ENCODE measurements at places on chromosomes 12 and 14.

- no peak for DNase-seq
Measured at GRCh38 chr14:34097644-34098043, 146.8 kb upstream of the EGLN3 start.

GRCh38 chr12:68381476-68382219, 49.5 kb upstream of the MDM1 start:
- no peak for DNase-seq

DNA sequence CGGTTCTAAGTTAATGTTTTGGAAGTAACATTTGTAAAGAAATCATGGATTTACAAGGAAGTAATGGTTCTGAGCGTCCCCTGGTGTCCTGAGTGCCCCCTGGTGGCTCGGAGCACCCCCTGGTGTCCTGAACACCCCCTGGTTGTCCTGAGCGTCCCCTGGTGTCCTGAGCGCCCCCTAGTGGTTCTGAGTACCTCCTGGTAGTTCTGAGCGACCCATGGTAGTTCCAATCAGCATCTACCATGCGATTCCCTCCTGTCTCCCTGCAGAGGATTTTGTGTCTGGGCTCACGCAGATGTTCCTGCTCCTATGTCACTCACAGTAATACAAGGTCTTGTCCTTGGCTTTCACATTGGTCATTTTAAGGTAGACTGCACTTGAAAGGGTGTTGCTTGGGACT, 1352.9 kb downstream of the TMEM121 start:
- no peak for DNase-seq

GRCh38 chr12:50024805-50025186, 498 bp downstream of the RACGAP1 start:
- no peak for DNase-seq

GRCh38 chr14:60067882-60068281, 23.8 kb upstream of the PCNX4 start:
- DNase-seq, result no peak

GRCh38 chr14:49550286-49551184, 35.6 kb downstream of the RPS29 start:
- no peak for DNase-seq

- DNase-seq, result no peak
Measured at GRCh38 chr14:69543341-69544115, 31.1 kb downstream of the CCDC177 start.

- DNase-seq, result no peak
Measured at GRCh38 chr12:111905502-111905901, 63.5 kb downstream of the MAPKAPK5 start.

GRCh38 chr12:92400006-92400405, 254.4 kb upstream of the BTG1 start:
- DNase-seq, result no peak

DNA sequence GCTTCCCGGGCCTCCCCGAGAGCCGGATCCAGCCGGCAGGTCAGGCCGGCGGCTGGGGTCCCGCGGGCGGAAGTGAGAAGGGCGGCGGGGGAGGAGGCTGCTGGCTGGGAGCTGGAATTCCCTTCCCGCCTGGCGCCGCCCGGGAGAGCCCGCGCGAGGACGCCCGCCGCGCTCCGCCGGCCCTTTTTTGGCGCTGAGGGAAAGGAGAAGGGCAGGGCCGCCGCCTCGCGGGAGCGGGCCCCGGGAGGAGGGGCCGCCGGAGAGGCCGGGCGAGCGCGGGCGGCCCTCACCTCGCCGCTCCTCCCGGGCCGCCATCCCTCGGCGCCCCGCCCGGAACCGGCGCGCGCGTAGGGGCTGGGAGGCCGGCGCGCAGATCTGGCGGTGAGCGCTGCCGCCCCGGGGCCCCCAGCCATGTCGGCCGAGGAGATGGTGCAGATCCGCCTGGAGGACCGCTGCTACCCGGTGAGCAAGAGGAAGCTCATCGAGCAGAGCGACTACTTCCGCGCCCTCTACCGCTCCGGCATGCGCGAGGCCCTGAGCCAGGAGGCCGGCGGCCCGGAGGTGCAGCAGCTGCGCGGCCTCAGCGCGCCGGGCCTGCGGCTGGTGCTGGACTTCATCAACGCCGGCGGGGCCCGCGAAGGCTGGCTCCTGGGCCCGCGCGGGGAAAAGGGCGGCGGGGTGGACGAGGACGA, at the start of the genes KLHL42 and MANSC4:
Gene KLHL42 (plus strand): TSS at position 314 of the 692 bp plus-strand sequence. CDS start 98 bp downstream, at position 412.
Gene MANSC4 (minus strand): TSS at position 317 of the 692 bp plus-strand sequence. CDS start 8,960 bp downstream, outside the sequence.
- DNase-seq, result peak; percentile 29

GRCh38 chr14:87975636-87976035, 17.3 kb downstream of the GALC start:
- no peak for DNase-seq

- no peak for DNase-seq
Measured at GRCh38 chr14:98162856-98163805, 1108.9 kb downstream of the BCL11B start.

- DNase-seq, result no peak
Measured at GRCh38 chr14:75879031-75879430, 102.8 kb downstream of the TGFB3 start.

DNA sequence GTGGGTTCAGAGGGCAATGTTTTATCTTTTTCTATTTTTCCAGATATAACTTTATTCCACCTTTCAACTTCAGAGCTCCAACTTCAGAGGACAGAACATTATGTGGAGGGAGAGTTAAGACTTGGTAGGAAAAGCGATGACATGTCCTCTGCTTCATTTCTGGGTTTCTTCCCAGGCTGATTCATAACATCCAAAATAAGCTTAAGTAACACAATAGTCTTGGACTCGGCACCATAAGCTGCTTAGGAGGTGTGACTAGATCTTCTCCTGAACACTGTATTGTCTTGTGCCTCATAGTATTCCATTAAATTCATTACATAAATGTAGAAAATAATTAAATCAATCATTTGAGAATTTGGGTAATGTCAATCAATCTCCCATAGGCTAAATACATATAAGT, 95.5 kb upstream of the PDE3A start:
- no peak for DNase-seq

DNA sequence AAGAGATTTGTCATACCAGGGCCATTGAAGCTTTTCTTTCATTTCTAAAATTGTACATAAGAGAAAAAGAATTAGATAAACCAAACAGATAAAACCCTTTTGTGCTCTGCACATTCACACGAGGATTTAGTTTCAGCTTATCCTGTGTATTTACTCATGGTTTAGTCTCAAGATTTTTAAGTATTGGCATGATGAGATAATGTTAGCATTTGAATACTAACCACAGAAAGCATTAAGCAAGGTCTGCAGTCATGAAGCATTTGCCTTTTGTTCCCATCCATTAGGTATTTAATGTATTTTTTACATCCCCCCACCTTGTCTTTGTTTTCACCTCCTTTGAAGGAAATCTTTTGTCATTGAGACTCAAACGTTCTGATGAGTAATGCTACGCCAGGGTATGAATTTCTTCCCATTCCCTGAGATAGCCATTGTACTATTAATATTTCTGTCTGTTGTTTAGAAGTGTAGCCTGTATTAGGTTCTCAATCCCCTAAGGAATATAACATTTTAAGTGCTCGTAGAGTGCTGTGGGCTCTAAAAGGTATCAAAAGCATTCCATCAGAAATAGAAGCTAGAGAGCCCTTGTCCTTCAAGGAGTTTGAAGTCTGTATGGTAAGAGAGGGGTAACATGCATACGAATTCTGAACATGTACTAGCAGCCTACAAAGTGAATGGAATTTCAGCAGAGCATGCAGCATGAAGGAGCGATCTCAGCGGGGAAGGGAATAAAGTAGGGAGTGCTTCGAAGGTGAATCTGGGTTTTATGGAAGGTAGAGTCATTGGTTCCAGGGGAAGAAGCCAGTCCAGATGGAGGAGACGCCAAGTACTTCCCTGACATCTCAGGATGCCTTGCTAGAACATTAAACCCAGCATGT, 22.3 kb downstream of the CRADD start:
- no peak for DNase-seq

DNA sequence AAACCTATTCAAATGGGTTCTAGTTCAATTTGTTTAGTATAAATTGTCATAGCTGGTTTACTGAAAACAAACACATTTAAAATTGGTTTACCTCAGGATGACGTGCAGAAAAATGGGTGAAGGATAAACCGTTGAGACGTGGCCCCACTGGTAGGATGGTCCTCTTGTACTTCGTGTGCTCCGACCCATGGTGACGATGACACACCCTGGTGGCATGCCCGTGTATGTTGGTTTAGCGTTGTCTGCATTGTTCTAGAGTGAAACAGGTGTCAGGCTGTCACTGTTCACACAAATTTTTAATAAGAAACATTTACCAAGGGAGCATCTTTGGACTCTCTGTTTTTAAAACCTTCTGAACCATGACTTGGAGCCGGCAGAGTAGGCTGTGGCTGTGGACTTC, 8.3 kb downstream of the CALM1 start:
- no peak for DNase-seq

- DNase-seq, result no peak
Measured at GRCh38 chr12:18998343-18999261, 130.9 kb upstream of the PLEKHA5 start.

- DNase-seq, result no peak
Measured at GRCh38 chr12:19842116-19842515, 402.8 kb downstream of the AEBP2 start.

DNA sequence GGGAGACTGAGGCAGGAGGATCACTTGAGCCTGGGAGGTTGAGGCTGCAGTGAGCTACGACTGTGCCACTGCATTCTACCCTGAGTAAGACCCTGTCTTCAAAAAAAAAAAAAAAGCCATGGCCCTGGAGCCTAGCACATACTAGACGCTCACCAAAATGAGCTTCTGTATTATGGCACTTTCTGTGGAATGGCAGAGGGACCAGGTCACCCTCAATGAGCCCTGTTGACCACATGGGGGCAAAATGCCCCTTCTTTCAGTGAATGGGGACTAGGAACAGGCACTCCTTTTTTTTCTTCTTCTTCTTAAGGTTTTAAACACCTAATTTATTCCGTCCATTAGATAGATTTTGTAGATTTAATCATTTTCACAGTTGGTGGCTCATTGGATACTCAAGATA, 50.5 kb downstream of the FAM222A start:
- DNase-seq, result no peak

GRCh38 chr12:131203666-131204415, 250.1 kb downstream of the ADGRD1 start:
- DNase-seq, result no peak

- DNase-seq, result no peak
Measured at GRCh38 chr14:74824997-74825396, 50.9 kb downstream of the PROX2 start.

GRCh38 chr12:6185961-6186827, 14.0 kb upstream of the CD9 start:
- DNase-seq, result no peak

DNA sequence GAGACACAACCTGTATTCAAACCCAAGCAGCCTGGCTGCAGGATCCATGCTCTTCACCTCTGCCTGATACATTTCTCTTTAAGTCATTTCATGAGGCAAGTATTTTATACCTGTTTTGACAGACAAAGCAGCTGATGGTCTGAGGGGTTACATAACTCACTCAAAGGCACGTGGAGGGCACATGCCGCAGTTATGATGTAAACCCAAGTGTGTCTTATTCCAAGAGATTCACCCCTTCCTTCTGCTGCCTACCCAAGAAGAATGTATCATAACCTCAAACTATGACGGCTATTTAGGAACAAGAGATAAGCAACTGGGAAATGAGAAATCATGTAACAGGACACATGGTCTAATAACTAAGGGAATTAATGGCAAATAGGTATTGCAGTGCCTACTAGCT, 329.8 kb upstream of the TMPO start:
- no peak for DNase-seq

DNA sequence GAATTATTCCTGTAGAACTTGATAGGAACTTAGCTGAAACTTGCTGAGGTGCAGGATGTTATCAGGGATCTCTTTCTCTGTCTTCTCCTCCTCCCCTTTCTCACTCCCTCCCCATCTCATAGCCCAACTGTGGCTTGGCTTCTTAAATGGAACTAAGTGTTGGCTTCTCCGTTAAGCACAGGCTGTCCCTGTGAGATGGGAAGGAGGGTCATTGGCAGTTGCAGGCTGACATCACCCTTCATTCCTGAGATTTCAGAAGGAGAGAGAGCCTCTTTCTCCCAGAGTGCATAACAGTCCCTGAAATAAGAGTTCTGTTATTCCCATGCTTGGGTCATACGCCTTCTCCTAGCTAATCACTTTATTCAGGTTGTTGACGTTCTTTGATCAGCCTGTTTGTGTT, 162.0 kb downstream of the UNC79 start:
- no peak for DNase-seq

GRCh38 chr14:101352567-101352966, 208.7 kb upstream of the DIO3 start:
- DNase-seq, result no peak

- DNase-seq, result no peak
Measured at GRCh38 chr14:102390064-102390855, 27.5 kb downstream of the TECPR2 start.

DNA sequence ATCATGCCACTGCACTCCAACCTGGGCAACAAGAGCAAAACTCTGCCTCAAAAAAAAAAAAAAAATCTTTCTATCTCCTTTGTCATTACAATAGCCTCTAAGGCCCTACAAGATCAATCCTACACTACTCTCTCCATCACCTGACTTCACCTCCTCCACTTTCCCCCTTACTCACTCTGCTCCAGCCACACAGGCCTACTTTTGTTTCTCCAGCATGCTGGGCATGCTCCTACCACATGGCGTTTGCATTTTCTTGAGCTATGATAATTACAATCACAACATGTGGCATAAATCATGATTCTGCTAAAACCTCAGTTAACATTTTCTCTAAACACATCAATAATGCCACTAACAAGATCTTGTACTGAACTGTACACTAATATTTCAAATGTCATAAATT, 7.8 kb downstream of the PPP1R13B start:
- DNase-seq, result no peak

DNA sequence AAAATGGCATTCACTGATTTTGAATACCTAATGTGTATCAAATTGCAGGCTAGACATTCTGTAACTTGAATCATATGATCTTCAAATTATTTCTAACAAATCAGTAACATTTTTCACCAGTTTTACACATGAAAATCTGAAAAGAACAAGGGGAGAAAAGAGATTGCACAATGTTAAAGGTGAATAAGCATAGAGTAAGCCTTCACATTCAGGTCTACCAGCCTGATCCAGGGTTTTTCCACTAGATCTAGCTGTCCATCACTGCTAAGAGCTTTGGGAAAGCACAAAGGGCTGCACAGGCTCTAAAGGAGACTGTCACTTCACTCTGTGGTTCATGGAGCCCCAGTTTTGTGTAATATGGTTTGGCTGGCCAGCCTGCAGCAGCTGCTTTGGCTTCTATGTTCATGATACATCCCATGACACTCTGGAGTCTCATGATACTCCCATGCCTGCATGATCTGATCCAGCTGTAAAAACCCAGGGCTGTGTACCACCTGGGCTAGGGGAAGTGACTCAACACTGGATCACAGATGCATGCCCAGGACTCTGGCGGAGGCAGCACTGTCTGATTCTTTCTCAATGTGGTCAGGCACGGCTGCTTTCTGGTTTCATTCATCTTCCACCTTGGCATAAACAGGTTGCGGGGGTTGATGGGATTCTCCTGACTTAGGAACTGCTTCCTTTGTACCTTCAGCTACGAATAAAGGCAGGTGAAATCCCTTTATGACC, 859.7 kb downstream of the GALC start:
- no peak for DNase-seq

DNA sequence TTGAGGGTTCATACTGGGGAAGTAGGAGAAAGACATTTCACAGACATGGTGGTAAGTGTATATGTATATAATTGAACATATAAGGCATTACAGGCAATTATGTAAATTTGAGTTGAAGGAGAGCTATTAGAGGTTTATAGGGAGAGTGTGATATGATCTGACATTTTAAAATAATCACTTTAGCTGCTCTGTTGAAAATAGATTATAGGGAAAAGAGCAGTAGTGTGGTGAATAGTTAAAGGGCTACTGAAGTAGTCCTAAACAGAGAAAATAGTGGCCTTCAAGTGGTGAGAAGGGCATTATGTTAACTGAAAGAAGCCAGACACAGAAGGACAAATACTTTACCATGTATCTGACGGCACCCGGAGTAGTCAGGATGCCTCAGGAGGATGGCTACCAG, 234.2 kb downstream of the SLC41A2 start:
- no peak for DNase-seq
